ENCODE measurements at places on chromosomes 1 and 21.
A peak's percentile ranks its signal among the peaks of the same experiment; 100 is the strongest.

GRCh38 chr21:42091899-42092508, 20.9 kb downstream of the UMODL1 start:
- no peak for DNase-seq

GRCh38 chr1:223358826-223359225, 5.2 kb downstream of the SUSD4 start:
- DNase-seq = peak; percentile 61

GRCh38 chr1:101051688-101052638, 26.4 kb upstream of the DPH5 start:
- no peak for DNase-seq

DNA sequence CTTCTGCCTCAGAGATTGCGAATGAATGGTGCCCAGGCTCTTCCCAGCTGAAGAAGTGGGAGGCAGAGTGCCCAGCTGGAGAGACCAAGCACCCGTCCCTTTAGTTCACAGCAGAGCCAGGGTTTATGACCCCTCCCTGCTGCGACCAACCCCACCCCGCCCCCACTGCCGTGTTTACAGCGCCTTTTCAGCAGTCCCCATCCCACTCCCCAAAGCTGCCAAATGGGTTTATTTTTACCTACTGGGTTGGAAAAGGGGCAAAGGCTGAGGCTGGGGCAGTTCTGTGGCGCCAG, 23.6 kb downstream of the DYRK3 start:
- no peak for DNase-seq

DNA sequence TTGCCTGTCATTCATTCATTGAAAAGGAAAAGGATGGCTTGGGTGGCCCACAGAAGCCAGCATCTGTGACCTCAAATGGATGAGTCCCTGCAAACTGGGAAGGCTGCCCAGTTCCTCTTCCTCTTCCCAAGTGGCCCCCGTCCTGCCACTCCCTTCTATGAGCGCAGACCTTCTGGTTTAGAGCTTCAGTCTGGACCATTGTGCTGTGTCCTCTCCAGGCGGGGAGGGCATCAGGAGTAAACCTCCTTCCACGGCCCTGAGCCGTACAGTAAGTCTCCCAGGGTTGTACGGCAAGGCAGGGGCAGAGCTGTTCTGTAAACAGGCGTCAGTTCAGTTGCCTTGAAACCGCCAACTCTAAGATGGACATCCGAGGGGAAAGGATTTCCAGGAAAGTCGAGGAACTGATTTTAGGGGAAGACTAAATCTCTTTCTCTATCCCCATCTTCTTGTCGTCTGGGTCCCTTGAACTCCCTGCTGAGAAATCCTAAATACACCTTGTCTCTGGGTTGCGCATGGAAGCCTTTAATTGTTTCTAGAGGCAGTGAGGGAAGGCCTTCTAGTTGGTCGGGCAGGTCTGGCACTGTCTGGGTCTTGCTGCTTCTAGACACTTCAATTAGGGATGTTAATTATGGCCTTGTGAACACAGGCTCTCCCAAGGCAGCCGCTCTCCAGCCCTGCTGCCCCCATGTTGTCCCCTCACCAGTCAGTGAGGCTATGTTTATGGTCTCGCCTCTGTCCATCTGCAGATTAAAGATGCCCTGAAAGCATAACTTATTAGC, 22.1 kb downstream of the SOX13 start:
- no peak for DNase-seq

DNA sequence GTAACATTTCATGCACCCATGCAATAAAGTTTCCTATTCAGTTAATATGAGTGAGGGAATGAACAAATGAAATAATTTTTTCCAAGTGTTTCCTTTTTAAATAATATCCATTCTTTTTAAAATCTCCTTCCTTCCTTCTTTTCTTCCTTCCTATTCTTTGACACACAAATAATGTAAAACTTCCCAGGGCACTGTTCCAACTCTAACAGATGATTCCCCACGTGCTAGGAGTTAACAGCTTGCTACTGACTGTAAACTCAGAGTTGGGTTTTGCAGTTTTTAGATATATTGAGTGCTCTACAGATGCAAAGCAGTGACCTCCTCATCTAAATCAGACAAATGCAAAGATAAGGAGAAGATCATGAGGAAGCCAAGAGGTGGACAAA, 54.0 kb upstream of the POU2F1 start:
- DNase-seq = no peak

GRCh38 chr1:94013367-94013878, 104.2 kb upstream of the GCLM start:
- no peak for DNase-seq

DNA sequence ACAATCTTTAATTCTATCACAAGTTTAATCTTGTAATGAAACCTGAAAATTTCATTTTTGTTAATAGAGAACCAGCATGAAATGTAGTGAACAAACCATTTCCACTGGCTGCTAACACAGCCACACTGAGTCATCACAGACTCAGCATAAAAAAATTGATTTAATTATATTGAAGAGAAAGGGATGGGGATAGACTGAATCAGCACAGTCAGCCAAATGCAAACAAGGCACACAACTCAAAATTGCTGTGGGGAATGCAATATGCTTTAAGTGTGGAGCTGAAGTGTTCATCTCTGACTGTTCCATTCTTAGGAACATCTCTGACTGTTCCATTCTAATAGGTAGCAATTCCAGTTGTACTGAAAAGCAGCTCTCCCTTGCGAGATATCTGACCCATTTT, 299.8 kb downstream of the MRPL39 start:
- peak; percentile 45 for DNase-seq

DNA sequence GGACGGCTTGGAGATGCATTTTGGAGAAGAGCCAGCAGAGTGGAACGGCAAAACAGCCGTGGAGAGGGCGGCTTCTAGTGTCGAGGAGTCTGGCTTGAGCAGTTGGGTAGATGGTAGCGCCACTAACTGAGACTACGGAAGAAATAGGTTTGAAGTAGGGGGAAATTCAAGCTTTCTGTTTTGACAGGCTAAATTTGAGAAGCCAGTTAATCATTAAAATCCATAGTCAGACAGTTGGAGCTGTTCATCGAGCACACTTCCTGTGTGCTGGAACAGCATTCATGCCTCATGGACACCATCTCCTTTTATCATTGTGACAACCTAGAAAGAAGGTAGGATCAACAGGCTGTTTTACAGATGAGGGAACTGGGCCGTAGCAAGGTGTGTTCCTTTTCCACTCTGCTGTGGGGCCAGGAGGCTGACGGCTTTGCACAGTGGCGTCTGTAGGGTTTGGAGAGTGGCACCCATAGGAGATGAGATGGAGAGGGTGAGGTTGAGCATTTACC, 3.4 kb upstream of the PKLR start:
- DNase-seq = no peak
